ENCODE measurements at places on chromosomes 7 and 10.

DNA sequence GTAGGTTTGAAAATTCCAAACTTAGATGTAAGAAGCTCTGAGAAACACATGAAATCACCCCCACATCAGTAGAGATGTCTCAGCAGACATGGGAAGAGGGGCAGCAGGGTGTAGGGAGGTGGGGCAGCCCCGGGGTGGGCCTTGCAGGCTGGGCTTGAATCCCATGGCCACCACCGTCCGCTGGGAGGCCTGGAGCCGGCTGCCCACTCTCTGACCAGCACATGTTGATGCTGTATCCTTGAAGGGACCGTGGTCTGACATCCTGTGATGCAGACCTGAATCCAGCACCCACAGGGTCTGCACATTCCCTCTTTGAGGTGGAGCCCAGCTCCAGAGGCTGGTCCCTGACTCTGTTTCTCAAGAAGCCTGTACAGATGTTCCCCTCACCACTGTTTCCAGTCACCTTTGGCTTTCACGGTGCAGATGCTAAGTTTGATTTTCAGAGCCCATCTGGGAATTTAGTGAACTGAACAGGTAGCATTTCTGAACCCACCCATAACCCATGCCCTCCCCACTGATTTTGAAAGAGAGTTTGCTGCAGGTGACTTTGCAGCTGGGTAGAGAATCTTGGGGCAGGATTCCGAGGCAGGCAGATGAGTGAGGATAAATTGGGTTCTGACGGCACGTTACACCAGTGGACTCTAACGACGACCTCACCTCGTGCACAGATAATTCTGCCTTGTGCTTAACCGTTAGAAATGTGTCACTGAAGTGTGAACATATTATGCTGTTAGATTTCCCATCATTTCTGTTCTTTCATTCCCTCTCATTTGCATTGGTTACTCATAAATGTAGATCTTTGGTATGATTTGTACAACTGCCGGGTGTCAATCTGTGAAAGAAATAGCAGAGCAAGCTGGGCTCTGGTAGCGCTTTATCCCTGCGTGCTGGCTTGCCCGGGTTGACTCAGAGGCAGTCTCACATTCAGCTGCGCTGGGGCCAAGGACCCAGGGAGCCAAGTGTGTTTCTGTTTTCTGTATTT lies 45.7 kb downstream of the IKZF1 start:
- DNase-seq: no peak

GRCh38 chr10:73873142-73873837 lies 1.1 kb downstream of the CAMK2G start:
- DNase-seq: no peak

GRCh38 chr7:98555403-98555802 lies 61.7 kb upstream of the NPTX2 start:
- DNase-seq: no peak

DNA sequence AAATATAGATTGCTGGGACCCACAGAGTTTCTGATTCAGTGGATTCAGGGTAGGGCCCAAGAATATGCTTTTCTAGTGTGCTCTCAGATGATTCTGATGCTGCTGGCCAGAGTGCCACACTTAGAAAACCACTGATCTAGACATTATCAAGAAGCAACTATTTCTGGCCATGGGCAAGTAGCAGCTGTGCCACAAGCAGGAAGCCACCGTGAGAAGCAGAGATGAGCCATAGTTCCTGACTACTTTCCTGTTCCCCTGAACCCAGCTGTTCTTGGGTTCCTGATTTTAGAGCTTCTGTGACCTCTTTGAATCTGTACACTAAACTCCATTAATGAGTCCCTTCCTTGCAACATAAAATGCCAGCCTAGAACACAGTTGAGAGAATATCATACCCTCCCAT lies 38.1 kb upstream of the PIK3AP1 start:
- DNase-seq: no peak

GRCh38 chr7:4799508-4800268 lies 24.3 kb downstream of the AP5Z1 start:
- DNase-seq: no peak

DNA sequence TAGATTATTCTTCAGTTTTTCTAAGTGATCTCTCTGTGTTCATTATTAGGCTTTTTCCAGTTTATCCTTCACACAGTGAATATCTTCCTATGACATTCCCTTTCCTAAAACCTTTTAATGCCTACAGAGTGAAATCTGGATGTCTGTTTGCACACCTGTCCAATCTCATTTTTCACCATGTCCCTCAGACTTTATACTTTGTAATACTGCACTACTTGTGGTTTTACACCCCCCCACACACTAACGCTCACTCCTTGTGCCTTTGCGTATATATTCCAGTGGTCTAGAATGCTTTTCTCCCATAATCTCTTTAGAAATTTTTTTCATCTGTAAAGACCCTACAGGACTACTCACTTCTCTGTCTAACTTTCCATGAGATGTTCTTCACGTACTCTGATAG lies 98.2 kb downstream of the EXOC6 start:
- DNase-seq: no peak

GRCh38 chr7:147311336-147311735 lies 1194.7 kb downstream of the CNTNAP2 start:
- no peak for DNase-seq

- no peak for DNase-seq
Observed at GRCh38 chr10:92411406-92411805, 120.4 kb downstream of the MARCHF5 start.

GRCh38 chr7:113200281-113200680 lies 81.9 kb upstream of the SMIM30 start:
- no peak for DNase-seq

- DNase-seq: peak; percentile 36
Observed at GRCh38 chr7:114539575-114539974, 125.0 kb downstream of the FOXP2 start.

All from D341Med (cell line).